SK-MEL-5 (cell line): ENCODE measurements at places on chromosomes 1 and 21.
A peak's percentile ranks its signal among the peaks of the same experiment; 100 is the strongest.

DNA sequence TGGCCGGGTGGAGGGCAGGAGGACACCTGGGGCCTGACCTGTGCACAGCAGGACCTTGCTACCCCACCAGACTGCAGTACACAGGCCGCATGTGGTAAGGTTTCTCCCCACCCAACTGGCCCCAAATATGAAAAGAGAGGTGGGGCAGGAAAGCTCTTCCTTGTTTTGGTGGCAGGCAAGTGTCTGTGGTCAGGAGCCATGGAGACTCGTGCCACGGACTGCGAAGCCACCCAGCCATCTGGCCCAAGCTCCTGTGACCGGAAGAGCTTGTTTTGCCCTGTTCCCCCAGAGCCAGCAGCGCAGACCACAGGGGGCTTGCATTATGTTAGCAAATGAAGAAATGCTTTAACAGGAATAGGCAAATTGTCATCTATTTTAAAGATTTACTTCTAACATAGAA is 54.9 kb downstream of the OLIG1 start:
- DNase-seq, result no peak

- peak; percentile 50 for DNase-seq
Observed at GRCh38 chr1:95033843-95034242, 38.9 kb downstream of the ALG14 start.

- DNase-seq, result no peak
Observed at GRCh38 chr21:43190544-43190943, 21.7 kb downstream of the CRYAA start.

GRCh38 chr1:89546934-89547562 is 22.4 kb downstream of the LRRC8B start:
- no peak for DNase-seq

DNA sequence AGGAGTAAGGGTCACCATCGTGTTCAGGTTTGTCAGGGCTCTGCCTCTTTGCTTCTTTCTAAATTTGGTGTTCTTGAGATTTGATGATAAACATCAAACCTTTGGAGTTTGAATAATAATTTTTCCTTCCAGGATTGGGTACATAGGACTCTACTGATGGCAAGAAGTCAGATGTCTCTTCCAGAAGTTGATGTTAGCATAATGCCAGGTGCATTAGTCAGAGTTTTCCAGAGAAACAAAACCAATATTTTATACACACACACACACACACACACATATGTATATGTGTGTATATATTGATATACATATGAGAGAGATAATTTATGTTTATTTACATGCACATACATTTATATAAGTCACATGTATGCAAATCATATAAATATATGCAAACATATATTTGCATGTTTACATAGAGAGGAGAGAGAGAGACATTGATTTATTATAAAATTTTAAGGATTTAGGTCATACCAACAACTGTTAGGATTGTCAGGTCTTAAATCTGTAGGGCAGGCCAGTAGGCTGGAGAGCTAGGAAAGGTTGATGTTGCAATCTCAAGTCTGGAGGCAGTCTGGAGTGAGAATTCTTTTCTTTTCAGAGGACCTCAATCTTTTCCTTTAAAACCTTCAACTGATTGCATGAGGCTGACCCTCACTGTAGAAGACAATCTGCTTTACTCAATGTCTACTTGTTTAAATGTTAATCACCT is 199.2 kb downstream of the HLX start:
- DNase-seq, result no peak

DNA sequence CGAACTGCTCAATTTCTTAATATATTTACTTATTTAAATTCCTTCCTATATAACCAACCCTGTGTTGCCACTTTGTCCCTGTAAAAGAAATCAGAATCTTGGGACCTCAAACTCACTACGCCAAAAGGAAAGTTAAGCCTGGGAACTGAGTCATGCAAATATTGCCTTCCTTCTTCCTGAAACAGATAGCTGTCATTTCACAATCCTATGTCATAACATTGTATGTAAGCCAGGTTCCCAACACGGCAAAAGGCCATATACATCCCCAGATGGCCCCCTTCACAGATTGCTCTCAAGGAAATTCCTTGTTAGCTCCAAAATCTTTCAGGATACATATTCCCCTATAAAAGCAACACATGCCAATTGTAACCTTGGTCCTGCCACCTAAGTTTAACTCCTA is 39.7 kb downstream of the C21orf91 start:
- DNase-seq, result no peak

DNA sequence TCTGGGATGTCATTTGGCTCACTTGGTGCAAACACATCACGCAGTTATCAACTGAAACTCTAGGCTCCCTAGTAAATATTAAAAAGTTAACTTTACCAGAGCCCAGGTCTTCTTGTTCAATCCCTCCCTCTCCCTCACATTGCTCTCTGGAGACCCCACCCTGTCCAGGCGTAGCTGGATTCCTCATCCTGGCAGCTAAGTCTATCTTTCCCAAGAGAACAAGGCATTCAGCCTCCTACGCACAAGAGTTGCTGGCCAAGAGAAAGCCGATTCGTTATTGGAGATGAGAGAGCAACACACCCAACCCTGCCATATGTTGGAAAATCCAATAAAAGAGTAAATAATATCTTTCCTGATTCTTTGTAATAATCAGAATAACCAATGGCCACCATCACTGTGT is 117.9 kb downstream of the SLC30A10 start:
- DNase-seq, result no peak

DNA sequence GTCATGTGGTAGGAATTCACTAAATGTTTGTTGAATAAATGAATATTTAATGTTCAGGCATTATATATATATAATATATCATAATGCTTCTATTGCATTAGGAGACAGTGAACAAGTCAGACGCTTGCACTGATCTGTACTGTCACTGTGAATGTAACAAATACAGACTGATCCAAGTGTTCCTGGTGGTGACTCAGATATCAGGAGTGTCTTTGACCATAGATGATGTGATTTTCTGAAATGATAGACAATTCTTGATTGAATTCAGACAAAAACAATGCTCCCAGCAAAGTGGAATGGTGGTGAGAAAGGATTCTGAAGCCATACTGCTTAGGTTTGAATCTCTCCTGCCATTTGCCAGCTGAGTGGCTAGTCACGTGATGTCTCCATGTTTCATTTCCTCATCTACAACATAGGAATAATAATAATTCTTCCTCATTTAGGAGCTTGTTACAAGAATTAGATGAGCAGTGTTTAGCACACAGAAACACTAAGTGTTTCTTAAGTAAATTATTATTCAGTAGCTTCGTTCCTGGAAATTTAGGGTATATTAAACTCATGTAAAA is 71.0 kb downstream of the OLFML2B start:
- DNase-seq, result peak; percentile 6
